ENCODE measurements at places on chromosomes 1 and 21.

DNA sequence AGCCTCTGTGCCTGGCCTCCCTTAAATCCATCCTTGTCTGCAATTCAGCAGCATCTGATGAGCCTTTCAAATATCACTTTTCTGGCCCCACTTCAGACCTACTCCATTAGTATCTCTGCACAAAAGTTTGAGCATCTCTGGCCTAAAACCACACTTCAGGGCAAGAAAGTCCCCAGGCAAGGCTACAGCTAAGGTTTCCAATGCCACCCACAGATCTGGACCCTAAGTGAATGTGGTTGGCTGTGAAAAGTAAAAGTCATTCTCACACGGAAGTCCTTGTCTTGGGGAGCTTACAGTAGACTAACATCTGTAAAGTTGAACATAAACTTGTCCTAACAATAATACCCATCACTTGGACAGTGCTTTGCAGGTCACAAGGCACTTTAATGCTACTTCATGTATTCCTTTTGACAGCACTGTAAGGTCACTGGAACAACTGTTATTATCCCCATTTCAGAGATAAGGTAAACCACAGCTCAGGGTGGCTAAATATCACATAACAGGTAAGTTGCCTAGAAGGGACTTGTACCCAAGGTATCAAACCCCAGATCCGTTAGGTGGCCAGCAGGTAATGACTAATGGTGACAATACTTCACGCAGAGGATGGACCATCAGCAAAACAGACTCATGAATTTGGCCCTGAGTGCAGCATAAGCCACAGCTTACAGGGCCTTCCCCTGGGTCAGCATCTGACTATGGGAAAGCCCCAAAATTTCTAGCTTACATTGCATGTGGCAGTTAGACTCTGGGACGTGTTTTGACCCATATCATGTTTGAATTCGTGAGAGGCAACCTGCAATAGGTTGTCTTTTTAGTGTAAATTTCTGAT, 356.0 kb downstream of the HHAT start:
- no peak for DNase-seq

GRCh38 chr1:2080884-2081283, 30.7 kb downstream of the PRKCZ start:
- no peak for DNase-seq

DNA sequence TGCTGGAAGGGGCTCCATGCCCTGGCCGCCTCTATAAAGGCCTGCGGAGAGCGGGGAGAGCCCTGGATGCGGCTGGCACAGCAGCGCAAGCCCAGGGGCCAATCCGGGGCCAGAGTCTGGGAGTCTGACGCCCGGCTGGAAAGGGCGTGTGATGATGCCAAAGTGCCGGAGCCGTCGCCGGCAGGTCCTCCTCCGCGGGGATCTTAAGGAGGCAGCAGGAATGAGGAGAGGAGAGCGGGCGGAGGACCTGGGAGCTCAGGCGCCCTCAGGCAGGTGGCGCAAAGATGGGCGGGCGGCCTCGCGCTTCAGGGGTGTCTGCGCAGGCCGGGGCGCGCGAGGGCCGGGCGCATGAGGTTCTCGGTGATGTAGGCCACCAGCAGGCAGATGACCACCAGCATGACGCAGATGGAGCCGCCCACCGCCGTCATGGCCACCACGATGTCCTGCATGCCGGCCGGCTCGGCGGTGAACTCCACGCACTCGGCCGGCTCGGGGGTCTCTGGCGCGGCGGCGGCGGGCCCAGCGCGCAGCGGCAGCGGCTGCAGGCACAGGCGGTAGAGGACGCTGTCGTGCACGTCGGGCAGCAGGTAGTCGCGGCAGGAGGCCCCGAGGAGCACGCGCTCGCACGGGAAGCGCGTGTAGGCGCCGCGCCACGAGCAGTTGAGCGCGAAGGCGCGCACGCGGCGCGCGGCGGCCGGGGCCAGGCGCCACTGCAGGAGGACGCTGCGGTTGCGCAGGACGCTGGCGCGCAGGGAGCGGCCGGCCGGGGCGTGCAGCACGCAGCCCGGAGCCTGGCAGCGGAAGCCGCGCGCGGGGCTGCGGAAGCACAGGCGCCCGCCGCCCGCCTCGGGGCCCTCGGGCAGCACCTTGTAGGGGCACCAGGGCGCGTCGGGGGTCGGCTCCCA, 653 bp downstream of the FNDC10 start:
- DNase-seq, result no peak

DNA sequence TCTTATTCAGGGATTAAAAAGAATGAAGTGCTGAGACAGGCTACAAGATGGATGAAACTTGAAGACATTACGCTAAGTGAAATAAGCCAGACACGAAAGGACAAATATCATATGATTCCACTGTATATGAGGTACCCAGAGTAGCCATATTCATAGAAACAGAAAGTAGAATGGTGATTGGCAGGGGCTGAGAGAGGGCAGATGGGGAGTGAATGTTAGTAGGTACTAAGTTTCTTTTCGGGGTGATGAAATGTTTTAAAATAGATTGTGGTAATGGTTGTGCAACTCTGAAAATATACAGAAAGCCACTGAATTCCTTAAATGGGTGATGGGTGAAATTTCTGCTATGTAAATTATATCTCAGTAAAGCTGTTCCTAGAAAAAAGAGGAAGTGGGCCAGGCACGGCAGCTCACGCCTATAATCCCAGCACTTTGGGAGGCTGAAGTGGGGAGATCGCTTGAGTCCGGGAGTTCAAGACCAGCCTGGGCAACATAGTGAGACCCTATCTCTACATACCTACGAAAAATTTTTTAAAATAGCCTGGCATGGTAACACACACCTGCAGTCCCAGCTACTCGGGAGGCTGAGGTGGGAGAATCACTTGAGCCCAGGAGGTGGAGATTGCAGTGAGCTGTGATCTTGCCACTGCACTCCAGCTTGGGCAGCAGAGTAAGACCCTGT, 15.9 kb downstream of the SLC27A3 start:
- peak; percentile 53 for DNase-seq

- DNase-seq, result no peak
These were observed 181.2 kb upstream of the SGIP1 start for GRCh38 chr1:66352792-66353191.

- DNase-seq, result peak; percentile 69
These were observed 36.6 kb downstream of the CAPZB start for GRCh38 chr1:19448491-19449439.

DNA sequence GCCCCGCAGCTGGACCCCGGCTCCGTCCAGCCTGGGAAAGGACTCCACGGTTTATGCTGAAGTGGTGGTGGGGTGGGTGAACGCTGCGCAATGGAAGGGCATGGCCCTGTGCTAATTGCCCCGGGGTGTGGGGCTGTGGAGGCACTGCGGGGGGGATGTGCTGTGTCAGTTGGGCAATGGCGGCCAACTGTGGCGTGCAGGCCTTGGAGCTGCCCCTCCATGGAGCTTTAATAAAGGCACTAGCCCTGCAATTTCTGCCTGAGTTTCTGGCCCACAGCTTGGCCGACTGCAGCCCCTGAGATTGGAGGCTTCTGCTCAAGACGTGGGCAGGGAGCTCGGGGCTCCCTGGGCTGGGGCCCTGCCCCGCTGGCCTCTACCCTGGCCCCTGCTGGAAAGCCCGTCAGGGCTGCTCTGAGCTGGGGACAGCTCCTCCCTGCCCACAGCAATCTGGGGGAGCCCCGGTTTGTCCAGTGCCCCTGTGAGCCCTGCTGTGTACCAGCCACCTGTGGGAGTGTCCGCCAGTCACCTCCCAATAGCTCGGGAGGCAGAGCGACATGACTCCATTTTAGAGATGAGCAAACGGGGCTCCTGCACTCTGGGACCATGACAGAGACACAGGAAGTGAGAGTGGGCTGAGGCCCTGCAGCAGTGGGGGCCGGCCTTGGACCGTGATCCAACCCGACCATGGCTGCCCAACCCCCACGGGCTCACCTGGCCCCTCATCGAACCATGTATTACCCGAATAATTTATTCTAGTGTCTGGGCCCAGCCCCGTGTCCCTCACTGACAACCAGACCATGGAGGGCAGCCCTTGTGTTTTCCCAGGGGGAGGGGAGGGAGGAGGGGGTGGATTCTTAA, 8.7 kb upstream of the TNFRSF14 start:
- DNase-seq, result no peak

GRCh38 chr1:47192458-47193384, 2.9 kb upstream of the PDZK1IP1 start:
- peak; percentile 81 for DNase-seq

DNA sequence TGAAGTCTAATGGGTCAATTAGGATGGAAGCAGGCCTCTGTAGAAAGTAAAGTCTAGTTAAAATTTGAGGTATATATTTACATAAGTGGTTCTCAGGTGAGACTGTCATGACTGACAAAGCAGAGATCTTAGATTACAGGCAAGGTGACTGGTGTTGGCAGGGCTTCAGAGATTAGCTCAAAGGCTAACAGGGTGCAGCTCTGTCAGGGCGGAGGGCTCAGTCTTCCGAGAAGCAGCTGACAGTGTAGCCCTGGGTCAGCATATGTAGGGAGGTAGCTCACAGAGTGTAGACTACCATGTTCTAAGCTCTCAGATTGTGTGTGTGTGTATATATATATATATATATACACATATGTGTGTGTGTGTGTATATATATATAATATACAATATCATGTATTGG, 54.7 kb downstream of the RBM11 start:
- no peak for DNase-seq
